ENCODE measurements at places on chromosomes 1 and 21.

DNA sequence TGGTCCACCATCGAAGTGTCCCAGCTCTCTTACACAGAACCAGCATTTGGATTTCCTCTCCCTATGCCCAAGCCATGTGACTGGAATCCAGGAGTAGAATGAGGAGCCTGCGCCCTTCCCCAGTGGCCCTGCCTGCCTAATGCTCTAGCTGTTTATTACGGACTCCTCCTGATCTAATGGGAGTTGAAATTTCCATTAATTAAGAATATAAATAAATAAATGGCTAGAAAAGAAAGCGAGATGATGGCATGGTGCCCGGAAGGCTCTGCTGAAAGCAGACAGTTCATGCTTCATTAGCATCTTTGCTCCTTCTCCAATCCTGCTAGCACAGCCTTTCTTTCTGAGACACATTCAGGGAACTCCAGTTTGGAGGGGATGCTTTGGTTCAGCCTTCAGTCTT lies 216.2 kb downstream of the SEC16B start:
- no peak for DNase-seq

- no peak for DNase-seq
These were observed 34.4 kb downstream of the WNT9A start for GRCh38 chr1:227913396-227913763.

- no peak for DNase-seq
These were observed 8.8 kb upstream of the P3R3URF start for GRCh38 chr1:46184920-46185658.

DNA sequence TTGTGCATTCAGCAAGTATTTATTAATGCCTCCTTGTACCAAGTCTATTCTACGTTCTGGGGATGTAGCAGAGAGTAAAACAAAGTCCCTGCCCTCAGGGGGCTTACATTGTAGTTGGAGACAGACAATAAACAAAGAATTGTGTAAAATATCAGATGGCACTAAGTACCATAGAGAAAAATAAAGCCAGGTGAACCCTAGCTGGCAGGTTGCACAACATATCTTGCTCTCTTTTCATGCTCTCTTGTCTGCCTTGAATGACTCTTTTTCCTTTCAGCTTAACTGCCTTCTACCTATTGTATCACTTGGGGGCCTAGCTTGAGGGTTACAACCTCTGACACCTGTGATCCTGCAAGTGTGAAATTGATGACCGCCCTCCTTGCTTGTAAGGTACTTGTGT lies 20.7 kb upstream of the FASLG start:
- no peak for DNase-seq

DNA sequence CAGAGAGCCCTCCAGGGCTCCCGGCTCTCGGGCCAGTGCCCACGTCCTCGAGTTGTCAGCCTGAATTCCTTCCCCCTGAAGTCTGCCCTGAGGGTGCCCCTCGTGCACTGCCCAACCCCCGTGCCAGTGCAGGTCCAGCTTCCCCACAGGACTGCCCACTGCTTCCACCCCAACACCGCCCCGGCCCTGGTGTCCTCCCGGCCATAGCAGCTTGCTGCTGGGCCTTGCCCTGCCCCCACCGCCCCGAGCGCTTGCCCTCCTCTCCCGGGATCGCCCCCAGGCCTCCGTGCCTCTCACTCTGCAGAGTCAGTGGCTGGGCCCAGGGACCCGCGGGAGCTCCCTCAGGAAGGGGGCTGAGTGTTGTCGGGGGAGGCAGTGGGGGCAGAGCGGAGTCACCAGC lies 24.1 kb upstream of the ARHGEF16 start:
- DNase-seq, result no peak

- no peak for DNase-seq
These were observed 2.0 kb downstream of the ARHGAP29 start for GRCh38 chr1:94235189-94236012.

GRCh38 chr1:43565600-43566360 lies 35.1 kb downstream of the PTPRF start:
- DNase-seq, result peak; percentile 10

- no peak for DNase-seq
These were observed 1.5 kb downstream of the TTC34 start for GRCh38 chr1:2799811-2800663.

DNA sequence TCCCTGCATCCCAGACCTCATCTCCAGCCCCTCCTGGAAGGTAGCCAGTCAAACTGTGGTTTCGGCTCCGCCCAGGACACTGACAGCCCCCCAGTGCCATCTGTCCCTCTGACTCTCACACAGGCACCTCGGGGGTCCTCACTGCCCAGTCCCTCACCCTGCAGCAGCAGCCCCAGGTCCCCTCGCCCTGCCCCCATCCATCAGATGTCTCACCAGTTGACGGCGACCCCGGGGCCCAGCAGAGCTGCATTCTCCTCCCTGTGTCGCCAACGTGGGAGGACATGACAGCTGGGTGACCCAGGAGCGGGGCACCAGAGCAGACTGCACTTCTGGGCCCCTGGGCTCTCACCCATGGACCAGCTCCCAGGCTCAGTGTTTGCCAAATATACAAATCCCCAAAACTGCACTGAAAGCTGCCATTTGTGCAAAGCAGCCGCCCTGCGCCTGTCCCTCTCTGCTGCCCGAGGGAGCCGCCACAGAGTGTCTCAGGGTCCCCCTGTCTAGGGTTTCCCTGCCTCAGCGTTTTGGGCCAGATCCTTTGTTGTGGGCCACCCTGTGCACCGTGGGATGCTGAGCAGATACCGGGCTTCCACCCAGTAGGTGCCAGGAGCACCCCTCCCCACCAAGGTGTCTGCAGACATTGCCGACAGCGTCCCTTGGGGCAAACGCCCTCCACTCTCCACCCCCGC lies 48.2 kb downstream of the PRDM15 start:
- DNase-seq, result no peak

- no peak for DNase-seq
These were observed 2.1 kb downstream of the PFKL start for GRCh38 chr21:44301961-44302406.

- DNase-seq, result no peak
These were observed 6.8 kb downstream of the CR1 start for GRCh38 chr1:207502726-207503125.

GRCh38 chr1:2145946-2146835 lies 48.4 kb downstream of the FAAP20 start:
- peak; percentile 35 for DNase-seq

DNA sequence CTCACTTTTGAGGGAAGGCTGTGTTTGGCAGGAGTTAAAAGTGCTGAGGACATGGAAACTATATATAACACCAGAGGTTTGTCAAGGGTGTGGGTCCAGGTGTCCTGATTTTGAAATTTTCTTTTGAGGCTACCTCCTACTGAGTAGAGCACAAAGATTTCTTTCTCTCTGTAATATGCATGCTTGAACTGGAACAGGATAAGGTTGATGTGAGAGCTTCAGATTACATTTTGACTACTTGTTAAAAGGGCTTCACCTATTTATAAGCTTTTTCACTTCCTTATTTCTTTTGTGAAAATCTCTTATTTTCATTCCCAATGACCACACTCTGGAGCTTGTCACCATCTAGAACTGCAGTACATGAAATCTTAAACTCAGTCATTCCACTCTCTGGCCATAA lies 59.8 kb upstream of the PLA2G4A start:
- DNase-seq, result no peak

DNA sequence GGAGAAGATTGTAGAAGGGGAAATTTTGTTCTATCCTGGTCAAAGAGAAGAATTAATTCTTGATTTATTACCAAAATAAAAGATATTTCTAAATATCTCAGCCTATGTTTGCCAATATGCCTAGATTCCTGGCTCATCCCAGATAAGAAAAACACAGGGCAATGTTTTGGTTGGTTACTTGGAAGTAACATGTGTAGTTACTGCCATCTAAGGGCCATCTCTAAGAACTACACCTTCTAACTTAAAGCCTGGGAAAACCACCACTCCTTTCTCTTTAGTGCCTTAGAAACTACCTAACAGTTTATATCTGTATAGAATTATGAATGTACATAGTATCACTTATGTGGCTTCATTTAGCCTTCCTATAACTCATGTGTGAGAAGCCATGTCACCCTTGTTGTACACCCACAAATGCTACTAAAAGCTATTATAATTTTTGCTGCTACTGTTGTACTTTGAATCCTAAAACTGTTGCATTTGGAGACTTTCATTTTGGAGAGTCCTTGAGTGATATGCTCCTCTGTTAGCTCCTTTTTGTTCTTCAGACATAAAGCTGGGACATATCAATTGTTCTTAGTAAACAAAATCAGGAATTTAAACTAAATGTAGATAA lies 4.5 kb downstream of the AIM2 start:
- DNase-seq, result peak; percentile 33

GRCh38 chr1:87518794-87519193 lies 190.1 kb downstream of the LMO4 start:
- DNase-seq, result no peak

DNA sequence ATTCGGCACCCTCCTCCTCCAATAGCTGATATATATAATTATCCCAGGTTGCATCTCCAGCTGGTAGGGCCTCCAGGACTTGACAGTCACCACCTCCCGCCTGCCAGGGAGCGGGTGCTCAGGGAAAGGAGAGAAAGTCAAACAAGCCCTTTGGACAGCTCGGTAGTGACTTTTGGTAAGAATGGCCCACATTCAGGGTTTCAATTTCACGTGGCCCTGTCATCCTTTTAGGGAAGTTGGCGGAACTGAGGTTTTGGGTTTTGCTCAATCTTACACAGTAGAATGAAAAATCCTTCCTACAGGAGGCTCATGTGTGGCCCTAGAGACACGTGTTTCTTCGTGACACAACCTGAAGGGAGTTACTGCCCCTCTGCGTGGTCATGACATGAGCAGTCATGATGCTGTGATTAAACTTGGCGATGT lies 44.2 kb downstream of the CAPN8 start:
- no peak for DNase-seq

- no peak for DNase-seq
These were observed 46.2 kb upstream of the IVNS1ABP start for GRCh38 chr1:185363205-185363604.

GRCh38 chr1:32622205-32622604 lies 28.1 kb downstream of the ZBTB8OS start:
- DNase-seq, result no peak

GRCh38 chr1:68782890-68783289 lies 286.0 kb upstream of the DEPDC1 start:
- no peak for DNase-seq

GRCh38 chr1:16023050-16023653 lies 1.3 kb downstream of the CLCNKA start:
- DNase-seq, result no peak

DNA sequence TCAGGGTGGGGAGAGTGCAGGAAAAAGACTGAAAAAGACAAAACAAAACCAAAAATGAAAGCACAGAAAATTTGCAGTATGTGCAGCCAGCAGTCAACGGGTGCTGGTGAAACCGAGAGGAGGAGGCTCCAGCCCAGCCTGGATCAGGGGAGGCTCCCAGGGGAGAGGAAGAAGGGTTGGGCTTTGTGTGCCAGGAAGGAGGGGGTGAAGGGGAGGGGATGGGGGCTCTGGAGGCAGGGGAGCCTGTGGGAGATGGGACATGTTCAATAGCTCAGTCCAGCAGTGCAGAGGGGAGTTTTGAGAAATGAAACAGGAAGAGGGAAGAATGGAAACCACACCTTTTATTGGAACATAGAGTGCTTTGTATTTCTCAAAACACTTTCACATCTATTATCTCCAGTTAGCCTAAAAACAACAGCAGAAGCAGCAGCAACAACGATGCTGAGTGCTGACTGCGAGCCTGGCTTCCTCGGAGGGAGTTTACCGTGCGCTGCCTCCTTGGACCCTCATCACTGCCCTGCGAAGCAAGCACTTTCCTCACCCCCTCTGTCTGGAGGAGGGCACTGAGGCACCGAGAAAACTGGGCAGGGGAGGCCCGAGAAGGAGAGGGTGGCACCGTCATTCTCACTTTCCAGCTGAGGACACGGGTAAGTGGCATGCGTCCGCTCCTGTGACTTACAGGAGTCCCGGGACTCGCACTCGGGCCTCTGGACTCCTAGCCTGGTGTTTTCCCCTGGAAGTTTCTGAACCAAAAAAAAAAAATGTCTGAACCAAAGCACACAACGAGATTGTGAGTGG lies 62.9 kb downstream of the MDM4 start:
- DNase-seq, result no peak

DNA sequence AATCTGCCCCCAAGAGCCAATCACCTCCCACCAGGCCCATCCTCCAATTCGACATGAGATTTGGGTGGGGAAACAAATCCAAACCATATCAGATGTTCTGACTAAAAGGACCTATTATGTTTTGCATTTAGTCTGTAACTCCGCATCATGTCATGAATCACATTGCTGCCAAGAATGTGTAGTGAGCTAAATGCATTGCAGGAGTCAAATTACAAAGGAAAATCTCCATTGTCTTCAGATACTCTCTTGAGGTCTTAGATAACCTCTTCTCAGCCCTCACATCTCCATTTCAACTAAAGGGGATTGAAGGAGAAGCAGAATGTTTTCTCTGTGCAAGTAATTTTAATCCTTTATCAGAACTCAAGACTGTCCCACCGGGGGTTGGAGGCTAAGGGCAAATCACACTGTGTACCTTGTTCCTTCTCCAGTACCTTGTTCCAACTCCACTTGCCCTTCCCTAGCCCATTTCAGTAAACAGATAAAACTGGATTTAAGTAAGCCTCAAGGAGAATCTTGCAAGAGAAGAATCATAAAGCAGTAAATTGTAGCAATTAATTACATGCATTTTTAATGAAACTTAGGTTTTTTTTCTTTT lies 34.1 kb downstream of the EXTL2 start:
- no peak for DNase-seq

- no peak for DNase-seq
These were observed 8.7 kb upstream of the MDM4 start for GRCh38 chr1:204507317-204508105.

DNA sequence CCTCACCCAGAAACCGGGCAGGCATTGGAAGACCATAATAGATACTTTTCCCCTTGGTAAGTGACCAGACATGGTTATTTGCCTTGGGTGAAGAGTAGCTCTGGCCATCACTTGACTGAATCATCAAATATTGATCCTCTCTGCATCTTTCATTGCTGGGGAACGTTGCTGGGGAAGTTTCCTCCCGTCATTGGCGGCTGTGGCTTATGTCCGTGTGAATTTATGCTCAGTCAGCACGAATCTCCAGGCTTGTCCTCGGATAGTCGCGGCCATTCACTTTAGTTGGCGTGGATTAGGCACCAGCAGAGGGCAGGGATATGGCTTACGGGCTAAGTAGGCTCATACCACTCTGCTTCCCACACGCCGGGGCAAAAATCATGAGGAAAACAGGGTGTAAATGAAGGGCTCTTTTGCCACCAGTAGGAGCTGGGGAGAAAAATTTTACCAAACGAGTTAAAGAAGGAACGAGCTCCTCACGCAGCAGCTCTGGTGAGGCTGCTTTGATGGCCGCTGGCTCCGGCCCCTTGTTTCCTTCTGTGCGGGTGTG lies 473.4 kb downstream of the CAMTA1 start:
- DNase-seq, result no peak

DNA sequence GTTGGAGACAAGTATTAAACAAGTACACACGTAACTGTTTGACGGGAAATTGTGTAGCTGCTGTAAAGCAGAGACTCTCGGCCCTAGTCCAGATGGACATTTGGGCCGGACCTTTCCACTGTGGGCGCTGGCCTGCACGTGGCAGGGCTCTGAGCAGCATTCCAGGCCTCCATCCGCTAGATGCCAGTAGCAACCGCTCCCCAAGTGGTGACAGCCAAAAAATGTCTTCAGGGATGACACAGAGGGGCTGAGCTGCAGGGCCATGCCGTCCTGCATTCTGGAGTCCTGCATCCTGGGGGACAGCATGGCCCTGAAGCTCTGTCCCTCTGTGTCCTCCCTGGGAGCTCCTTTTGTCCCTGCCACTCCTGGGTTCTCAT lies 24.8 kb downstream of the A3GALT2 start:
- DNase-seq, result no peak
